ENCODE measurements at places on chromosomes 2 and 18.

- DNase-seq: no peak
Observed at GRCh38 chr2:27184115-27184514, 27.7 kb upstream of the ATRAID start.

DNA sequence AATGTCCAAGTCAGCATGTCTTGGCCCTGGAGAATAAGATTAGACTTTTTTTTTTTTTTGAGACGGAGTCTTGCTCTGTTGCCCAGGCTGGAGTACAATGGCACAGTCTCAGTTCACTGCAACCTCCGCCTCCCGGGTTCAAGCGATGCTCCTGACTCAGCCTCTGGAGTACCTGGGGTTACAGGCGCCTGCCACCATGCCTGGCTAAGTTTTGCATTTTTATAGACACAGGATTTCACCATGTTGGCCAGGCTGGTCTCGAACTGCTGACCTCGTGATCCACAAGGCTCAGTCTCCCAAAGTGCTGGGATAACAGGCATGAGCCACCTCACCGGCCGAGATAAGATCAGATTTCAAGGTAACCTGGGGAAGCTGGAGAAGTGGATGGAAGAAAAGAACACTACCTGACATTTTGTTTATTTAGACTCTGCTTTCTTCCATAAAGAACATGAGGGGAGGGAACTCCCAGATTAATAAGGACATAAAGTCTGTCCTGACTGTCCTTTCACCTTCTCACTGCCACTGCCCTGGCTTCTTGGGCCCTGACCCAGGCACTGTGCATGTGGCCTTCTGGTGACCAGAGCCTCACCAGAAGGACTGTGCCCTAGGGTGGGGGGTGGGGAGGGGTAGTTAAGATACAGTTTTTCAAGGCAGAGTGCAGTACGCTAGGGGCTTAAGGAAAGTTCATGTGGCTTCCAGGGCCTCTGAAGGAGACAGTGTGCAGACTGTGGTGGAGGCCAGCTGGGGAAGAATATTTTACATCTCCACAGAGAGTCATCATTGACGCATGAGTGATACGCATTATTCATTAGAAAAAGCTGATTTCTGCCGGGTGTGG, 4.8 kb upstream of the IMPA2 start:
- no peak for DNase-seq

DNA sequence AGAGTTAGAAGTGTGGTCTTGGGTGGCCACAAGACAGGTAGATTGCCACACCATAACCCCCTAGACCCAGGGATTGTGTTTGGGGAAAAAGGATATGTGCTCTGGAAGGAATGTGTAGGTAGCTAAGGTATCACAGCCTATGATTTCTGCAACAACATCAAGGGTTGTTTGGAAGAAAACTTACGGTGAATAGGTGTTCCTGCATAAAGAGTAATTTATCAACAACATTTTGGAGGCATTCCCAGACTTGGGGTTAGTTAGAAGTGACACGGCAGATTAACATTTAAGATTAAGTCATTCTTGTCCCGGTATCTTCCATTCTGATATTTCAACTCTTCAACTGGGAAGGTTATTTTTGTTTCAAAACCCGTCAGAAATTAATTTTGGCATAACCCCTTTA, 65.5 kb downstream of the SPP2 start:
- DNase-seq: no peak

- no peak for DNase-seq
Observed at GRCh38 chr2:2926858-2927175, 450.8 kb downstream of the EIPR1 start.

DNA sequence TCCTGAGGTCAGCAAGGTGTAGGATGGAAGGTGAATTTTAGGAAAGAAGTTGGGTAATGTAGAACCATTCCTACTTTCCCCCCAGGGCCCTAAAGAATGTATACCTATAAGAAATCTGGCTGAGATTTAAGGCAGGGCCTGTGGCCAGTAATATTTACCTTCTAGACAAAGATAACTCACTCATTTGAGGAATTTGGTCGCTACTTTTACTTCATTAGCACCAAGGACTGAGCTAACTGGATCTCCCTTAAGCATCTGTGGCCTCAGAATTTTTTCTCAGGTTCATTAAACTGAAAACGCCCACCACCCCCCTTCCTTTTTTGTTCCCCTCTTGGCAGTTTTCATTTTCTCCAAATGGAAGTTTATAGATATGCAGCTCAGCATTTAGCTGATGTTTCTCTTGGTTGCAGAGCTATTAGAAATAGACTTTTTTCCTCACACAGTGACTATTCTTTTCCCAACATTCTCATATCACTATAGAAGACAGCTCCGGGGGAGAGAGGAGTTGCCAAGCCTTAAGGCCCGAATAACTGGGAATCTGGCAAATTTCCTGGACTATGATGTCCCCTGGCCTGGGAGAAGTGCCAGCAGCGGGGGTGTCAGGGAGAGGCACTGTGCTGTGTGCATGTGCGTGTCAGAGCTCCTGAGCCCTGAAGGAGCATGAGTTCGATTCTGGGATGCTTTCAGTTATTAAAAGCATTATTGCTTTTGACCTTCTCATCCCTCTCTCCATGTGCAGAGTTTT, 310.9 kb downstream of the PRKCE start:
- peak; percentile 43 for DNase-seq

DNA sequence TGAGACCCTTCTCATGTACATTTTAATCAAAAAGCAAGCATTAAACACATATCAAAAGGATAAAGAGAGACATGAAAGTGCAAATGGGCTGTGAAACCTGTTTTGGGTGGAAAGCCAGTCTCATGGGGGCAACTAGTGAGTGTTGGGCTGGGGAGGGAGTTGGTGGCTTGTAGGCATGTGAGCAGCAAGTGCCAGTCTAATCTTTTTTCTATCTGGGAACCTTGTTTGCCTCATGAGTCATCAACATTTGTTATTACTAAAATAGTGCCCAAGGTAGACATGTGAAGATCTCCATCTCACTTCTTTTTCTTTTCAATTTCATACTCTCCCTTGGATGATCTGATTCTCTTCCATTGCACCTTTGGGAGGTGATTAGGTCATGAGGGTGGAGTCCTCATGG, 613.9 kb upstream of the GYPC start:
- no peak for DNase-seq

- DNase-seq: no peak
Observed at GRCh38 chr18:26703170-26703930, 155.0 kb upstream of the KCTD1 start.

DNA sequence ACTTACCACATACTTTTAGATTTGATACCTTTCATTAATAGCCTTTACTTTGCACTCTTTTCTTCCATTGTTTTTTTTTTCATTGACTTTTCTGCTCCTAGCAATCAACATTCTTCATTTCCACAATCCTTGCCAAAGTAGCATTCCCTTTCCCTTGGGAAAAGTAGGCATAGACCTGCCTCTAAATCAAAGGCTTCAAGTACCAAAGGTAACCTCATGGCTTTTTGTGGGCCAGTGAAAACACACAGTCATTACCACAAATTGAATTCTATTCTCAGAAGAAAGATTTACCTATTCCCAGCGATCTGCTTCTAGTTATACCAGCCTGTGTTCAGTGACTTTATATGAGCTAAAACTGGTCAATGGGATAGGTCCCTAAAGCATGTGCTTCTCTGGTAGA, 109.2 kb downstream of the SOCS6 start:
- DNase-seq: no peak

GRCh38 chr2:151292546-151292945, 3.1 kb upstream of the NMI start:
- DNase-seq: no peak

DNA sequence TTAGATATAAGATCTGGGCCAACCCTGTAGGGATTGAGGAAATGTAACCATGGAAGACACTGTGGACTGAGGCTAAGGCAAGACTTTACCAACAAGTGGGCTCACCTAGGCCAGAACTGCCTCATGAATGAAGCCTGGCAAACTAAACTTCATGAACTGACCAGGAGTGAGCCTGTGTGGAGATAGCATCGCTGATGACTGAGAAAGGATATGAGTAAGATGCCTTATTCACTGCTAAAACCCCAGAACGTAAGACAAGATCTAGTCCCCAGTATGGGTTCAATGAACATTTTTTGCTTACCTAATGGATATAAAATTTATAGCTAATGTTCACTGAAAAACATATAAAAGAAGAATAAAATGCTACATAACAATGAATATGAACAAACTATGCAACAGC, 399.8 kb downstream of the SATB2 start:
- no peak for DNase-seq

DNA sequence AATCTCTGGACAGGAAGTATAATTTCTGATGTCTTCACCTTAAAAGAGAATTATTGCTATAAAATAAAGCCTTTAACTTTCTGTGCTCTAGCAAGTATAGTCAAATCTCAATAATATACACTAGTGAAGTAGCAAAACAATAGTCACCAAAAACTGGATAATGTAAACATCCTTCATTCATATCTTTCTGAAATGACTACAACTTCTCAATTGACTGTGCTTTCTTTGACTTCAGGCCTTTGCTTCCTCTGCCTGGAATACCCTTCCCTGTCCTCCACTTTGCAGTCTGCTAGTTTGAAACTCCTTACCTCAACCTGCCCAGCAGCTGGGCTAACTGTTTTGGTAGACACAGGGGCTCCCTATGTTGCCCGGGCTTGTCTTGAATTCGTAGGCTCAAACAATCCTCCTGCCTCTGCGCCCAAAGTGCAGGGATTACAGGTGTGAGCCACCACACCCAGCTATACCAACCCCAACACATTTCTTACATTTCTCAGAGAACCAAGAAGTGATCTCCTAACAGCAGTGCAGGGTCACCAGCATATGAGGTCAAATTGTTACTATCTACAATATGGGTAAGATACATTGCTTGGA, 6.6 kb upstream of the PCBP1 start:
- DNase-seq: no peak

GRCh38 chr2:27765621-27766286, 5.8 kb upstream of the MRPL33 start:
- no peak for DNase-seq

DNA sequence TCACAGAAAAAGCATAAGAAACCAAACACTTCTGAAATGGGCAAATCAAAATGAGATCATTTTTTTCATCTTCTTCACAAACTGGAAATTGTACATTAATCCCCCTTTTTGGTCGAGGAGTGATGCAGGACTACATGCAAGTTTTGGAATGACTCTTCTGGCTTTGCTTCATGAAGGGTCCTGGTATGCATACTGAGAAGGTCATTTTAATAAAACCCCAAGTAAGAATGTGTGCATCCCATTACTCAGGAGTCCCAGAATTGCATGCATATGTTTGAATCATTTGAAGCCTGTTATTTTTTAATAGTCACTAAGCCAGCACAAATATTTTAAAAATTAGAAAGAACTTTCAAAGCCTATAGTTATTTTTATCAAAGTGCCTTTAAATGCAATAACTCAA, 16.7 kb upstream of the EHBP1 start:
- DNase-seq: no peak

- DNase-seq: peak; percentile 53
Observed at GRCh38 chr2:37377187-37377532, 32.7 kb downstream of the QPCT start.

GRCh38 chr2:73436019-73436418, 50.4 kb downstream of the ALMS1 start:
- no peak for DNase-seq

DNA sequence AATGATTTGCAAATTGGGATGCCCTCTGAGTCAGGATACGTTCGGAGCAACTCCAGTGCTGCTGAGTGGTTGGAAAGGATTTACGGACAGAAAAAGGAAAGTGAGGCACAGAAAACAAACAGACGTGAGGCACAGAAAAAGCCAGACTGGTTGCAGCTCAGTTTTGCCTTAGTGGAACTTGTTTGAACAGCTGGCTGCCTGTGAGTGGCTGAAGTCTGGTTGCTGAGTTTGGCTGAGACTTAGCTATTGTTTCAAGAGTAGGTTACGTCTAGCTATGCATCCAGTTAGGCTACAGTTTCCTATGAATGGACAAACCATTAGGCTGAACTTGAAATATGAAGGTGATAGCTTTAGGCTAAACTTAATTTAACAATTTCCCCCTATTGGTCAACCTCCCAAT, 256.6 kb downstream of the VAPA start:
- DNase-seq: no peak

DNA sequence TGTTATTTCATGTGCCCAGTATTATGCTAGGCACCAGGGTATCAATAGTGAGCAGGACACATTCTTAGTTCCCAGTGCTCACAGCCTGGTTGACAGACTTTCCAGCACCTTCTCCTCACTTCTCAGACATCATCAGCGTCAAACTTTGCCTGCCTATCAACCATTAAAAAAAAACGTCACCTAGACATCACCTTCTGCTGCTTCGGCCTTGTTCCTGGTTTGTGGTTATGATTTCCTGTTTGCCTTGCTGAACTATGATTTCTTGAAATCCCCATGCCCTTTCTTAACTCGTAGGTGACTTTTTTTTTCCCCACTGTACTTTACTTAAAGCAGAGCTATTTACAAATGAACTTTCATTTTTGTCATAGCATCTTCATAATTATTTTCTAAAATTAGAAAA, 60.4 kb upstream of the NABP1 start:
- no peak for DNase-seq

Data from urothelium cell line (cell line).